Stimulated activated CD4-positive, alpha-beta T cell treated with anti-CD3 and anti-CD28 coated beads, Interleukin-1b, Interleukin-23, amount 100 ng/mL, for 48 hours (primary cell): ENCODE measurements at places on chromosomes 2 and 18.

DNA sequence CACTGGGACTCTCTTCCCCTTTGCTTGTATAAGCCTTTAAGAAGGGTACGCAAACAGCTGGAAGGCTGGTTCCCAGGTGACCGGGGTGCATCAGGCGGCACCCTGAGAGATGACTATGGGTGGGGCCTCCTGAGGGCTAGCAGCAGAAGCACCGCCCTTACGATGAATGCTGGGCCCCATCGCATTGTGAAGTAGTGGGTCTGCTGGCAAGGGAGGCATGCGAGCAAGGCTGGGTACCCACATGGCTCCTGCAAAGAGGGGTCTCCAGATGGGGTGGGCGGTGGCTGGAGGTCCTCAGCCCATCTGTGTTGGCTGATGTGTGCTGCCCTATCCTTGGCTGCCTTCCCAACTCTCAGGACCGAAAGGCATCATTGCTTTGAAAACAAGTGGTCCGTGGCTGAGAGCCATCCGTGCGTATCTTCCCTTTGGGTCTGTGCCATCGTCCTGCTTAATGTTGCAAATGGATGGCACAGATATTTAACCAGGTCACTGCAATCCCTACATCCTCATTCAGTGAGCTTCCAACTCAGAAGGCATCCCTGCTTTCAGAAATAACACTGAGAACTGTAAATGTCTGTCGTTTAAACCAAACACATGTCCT, 83.5 kb upstream of the GPC1 start:
- DNase-seq, result no peak

DNA sequence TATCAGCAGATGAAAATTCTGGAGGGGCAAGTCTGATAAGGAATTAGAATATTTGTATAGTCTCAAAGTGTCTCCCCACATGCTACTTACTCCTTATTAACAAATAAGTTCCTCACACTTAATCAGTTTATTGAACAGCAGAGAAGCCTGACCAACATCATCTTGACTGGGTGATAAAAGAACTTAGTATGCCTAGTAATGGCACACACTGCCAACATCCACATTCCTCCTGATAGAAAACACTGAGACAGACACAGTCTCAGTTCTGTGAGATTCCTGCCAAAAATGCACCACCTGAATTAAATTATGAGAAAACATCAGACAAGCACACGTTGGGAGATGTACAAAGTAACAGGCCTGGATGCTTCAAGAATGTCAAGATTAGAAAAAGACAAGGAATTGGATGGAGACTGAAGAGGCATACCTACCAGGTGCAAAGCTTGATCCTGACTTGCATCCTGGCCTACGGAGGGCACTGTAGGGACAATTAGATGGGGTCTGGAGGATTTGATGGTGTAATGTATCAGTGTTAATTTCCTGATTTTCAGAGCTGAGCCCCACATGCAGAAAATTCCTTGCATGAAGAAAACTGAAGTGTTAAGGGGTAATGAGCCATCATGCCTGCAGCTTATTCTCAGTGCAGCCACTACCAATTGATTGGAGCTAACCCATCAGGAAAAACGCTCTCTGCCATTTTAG, 200.4 kb upstream of the SH3BP4 start:
- no peak for DNase-seq

DNA sequence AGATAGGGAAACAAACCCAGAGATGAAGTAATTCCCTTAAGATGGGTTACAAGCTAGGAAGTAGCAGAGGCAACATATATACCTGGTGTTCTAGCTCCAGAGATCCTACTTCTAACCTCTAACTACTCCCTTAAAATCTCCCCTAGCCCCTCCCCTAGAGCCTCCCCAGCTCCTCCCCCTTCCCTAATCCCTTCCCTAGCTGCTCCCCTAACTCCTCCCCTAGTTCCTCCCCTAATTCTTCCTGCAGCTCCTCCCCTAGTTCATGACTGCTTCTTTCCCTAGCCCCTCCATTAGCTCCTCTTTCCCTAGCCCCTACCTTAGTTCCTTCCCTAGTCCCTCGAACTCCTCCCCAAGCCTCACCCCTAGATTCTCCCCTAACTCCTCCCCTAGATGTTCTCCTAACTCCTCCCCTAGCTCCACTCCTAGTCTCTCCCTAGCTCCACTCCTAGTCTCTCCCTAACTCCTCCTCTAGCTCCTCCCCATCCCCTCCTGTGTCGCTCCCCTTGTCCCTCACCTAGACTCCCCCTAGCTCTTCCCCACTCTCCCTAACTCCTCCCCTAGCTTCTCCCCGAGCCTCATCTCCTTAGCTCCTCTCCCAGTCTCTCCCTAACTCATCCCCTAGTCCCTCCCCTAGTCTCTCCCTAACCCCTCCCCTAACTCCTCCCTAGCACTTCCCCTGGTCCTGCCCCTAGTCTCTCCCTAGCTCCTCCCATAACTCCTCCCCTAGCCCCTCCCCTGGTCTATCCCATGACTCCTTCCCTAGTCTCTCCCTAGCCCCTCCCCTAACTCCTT, 108.9 kb downstream of the CD226 start:
- peak; percentile 42 for DNase-seq

DNA sequence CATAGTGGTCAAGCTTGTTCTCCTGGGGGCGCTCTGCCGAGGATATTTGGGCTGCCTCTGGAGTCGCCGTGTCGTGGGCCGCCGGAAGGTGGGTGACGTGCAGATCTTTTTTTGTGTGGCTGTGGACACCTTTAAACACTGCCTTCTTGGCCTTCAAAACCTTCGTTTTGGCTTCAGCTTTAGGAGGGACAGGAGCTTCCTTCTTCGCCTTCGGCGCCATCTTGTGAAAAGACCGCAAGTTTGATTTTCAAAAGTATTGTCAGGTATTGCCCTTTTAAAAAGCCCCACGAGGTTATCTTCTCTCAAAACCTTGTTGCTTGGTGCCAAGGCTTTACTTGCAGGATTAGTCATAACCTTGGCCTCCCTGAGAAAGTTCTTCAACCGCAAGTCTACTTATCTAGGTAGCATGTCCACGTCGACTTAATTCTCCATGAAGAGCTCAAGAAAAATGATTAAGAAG, 20.8 kb downstream of the LAMA3 start:
- DNase-seq, result no peak

GRCh38 chr2:9693196-9693491, 62.3 kb upstream of the YWHAQ start:
- no peak for DNase-seq

DNA sequence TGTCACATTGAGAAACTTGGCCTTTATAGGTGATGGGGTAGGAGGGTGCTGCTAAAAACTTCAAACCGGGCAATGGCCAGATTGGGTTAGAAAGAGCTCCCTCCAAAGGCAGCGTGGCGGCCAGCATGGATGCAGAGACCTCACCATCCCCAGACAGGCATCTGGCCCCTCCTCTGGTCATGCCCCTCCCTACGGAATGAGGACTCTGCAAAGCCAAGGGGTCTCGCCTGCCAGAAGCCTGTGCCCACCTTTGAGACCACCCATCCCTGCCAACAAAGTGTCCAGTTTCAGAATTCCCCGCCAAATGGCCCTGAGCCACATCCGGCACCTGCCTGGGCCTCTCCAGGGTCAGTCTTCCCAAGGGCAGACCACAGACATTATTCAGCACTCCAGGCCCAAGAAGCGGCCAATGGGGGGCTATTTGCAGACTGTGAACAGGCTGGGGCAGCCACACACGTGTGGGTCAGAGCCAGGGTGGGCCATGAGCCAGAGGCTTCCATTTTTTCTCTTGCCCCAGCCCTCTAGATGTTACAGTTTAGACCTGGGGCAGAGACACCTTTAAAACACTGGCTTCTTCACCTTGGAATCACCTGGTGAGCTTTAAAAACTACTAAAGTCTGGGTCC, 4.2 kb upstream of the ATP6V1B1 start:
- no peak for DNase-seq

- DNase-seq, result no peak
Measured at GRCh38 chr2:38259311-38259710, 117.8 kb downstream of the ATL2 start.

DNA sequence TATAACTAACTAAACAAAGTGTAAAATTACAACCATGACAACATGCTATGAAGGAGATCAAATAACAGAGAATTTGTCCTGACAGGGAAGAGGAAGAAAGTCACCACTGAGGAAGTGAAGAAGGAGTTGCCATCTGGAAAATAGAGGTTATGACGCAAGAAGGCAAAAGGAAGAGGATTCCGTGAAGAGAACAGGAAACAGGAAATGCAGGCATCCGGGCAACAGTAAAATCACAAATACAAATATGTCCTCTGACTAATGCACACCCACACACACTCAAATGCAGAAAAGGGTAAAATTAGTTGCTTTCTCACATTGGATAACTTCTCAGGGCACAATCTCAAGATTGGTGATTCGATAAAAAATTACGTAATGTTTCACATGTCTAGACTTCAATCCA, 278.4 kb downstream of the TMX3 start:
- no peak for DNase-seq

DNA sequence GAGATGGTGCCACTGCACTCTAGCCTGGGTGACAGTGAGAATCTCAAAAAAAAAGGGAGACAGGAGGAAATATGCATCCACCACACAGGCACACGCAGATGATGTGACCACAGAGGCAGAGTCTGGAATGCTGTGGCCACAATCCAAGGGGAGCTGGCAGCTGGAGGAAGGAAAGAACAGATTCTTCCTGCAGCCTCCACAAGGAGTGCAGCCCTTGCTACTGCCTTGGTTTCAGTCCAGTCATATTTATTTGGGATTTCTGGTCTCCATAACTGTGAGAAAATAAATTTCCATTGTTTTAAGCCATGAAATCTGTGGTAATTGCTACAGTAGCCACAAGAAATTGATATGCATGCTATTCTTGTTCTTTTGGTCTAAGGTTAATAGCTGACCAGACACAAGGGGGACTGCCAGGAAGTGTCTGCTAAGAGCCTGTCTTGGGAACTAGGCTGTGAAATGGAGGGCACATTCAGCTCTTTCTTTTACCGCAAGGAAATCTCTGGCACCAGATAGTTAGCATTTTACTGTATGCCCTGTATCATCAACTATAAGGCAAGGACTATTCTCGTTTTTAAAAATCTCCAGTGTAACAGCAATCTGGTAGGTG, 133.1 kb upstream of the SEC11C start:
- DNase-seq, result no peak

DNA sequence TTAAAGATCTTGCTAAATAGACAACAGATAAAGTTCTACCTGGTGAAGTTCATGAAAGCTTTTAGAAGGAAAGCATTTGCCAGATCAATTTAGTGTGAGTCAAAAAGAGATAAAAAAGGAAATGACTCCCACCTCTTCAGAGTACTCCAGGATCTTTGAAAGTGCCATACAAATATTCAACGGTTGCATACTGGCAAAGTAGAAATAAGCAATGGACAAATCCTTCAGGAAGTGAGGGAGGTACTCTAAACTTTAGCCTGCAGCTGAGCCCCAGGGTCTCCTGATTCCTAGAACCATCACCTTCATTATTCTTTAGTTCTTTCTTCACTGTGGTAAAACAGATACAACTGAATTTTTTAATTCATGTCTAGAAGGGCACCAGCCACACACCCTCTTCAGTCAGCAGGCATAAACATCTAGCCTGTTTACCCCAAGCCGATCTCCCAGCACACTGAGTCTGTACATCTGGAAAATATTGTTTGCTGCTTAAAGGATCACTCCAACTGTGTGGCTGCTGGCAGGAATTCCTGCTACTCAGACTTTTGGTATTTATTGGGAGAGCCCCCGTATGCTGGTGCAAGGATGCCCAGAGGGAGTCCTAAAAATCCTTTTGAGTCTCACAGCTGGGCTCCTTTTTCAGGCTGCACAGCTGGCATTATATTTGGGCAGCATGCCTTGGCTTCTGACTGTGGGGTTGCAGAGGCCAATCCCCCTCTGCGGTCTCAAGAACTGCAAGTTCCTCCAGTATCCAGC, 72.3 kb upstream of the SESTD1 start:
- no peak for DNase-seq

GRCh38 chr2:155733091-155733853, 599.2 kb downstream of the NR4A2 start:
- DNase-seq, result no peak

GRCh38 chr2:121603185-121603584, 46.1 kb downstream of the CLASP1 start:
- DNase-seq, result no peak

DNA sequence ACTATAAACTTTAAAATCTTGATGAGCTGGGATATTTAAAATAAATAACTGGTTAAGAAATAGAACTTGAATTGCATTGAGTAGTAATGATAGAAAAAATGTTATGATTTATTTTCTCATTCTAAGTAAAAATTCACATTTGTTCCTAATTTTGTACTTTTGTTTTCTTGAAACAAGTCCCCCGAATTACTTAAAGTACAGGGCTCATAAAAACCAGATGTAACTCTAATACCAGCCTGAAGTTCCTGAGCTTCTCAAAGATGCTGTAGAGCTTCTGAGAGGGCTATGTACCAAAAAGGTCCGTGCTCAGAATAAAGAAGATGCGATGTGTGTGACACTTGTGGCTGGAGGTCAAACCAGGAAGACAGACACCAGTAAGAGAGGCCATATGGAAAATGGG, 116.1 kb upstream of the TACR1 start:
- DNase-seq, result no peak

DNA sequence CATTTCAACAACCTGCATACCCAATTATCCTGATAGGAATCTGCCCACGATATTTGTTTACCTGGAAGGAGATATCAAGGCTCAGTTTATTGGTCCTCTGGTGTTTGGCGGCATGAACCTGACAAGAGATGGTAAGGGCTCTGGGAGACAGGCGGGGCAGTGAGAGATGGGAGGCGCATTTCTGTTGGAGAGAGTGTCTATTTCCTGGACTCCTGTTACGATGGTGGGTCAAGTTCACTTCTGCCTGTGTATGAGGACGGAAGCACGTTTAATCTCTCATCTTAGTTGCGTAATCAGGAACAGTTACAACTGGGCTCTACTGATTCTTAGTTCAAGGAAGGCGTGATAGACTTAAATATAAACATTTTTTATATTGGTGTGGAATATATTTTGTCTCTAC, 8.9 kb downstream of the PDCL3 start:
- no peak for DNase-seq

- no peak for DNase-seq
Measured at GRCh38 chr2:131148426-131148825, 43.3 kb downstream of the PLEKHB2 start.

- no peak for DNase-seq
Measured at GRCh38 chr2:67400560-67401485, 3.7 kb downstream of the ETAA1 start.

DNA sequence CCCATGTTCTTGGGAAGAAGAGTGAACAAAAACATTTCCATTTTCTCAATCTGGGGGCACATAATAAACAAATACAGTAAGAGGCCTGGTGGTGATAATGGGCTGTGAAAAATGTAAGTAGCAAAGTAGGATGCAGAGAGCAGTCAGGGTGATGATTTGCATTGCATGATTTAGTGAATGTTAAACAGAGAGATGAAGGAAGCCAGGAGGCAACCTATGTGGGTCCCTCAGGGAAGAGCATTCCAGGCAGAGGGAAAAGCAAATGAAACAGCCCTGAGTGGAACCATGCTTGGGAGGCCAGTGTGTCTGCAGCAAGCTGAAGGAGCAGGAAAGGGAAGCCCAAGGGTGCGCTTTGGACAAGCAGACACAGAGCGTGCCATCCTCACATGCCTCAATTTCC, 5.4 kb downstream of the VIT start:
- no peak for DNase-seq

GRCh38 chr2:187011206-187011832, 162.3 kb upstream of the ZSWIM2 start:
- DNase-seq, result no peak
